ENCODE measurements at places on chromosomes 4 and X.

- H3K4me3 ChIP-seq: no peak overlapping the region
- no peak overlapping the region for H3K27ac ChIP-seq
- H3K27me3 ChIP-seq: peaks cover 8% of the 10 kb centered on the region
- no peak for DNase-seq
Measured at GRCh38 chr4:8528713-8529112, 51.5 kb upstream of the GPR78 start.

GRCh38 chr4:82043081-82043808 lies 330.5 kb downstream of the HNRNPD start:
- peaks cover 78% of the 10 kb centered on the region for H3K27me3 ChIP-seq
- peak overlapping the region; percentile 53 for H3K4me3 ChIP-seq
- DNase-seq: no peak
- H3K36me3 ChIP-seq: no peaks in the 10 kb centered on the region
- H3K4me1 ChIP-seq: peaks cover 28% of the 10 kb centered on the region
- H3K27ac ChIP-seq: no peak overlapping the region

DNA sequence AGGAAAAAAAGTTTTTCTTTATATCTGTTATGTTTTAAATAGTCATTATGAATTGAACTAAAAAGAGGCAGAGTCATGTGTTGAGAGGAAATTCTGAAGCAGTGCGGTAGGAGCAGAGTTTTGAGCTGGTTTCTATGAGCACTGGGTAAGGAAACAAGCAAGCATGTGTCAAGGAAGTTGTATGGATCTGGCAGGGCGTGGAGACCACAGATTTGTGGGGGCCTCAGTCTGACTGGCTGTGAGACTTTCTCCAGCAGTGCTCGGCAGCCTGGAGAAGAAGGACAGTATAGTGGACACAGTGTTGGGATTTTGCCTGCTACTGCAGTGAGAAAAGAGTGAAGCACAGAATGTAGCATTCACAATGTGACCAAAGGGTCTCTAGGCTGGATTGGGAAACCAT lies 399.1 kb downstream of the INPP4B start:
- no peak overlapping the region for H3K4me3 ChIP-seq
- H3K27ac ChIP-seq: peak overlapping the region; percentile 60
- DNase-seq: no peak
- peaks cover 32% of the 10 kb centered on the region for H3K4me1 ChIP-seq
- no peaks in the 10 kb centered on the region for H3K27me3 ChIP-seq

- no peak overlapping the region for H3K27ac ChIP-seq
- H3K4me3 ChIP-seq: no peak overlapping the region
- no peaks in the 10 kb centered on the region for H3K36me3 ChIP-seq
- no peak for DNase-seq
Measured at GRCh38 chr4:76208005-76208765, 5.4 kb downstream of the SCARB2 start.

DNA sequence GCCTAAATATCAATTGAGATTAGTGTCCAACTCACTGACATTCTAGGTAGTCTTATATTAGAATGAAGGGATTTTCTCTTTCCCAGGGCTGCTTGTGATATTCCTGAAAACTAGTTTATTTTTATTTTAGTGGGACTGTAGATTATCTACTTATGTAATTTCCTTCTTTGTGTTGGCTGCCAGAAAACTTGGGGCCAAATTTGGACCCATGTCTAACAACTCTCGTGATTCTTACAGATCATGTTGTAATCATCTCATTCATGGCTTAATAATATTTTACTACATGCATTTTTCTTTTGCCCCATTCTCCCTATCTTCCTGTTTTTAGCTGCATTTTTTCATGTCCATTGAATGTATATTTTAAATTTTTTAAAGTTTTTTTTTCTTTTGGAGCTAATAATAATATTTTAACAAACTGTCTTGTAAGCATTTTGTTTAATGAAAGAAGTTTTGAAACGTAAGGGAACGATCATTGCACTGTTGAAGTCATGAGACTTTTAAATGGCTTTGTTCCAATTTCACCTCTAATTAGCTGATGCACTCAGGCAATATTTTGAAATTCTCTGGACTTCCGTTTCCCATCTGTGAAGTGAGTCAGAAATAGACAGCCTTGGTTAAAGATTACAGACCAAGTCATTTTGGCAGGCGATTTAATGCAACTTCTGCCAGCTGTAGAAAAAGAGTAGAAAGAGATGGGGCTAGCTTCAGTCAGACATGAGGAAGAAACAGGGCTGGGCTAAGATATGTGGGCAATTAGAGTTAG lies 14.3 kb upstream of the TDO2 start:
- H3K27me3 ChIP-seq: peaks cover 30% of the 10 kb centered on the region
- H3K27ac ChIP-seq: no peak overlapping the region
- no peak overlapping the region for H3K4me3 ChIP-seq
- DNase-seq: no peak

DNA sequence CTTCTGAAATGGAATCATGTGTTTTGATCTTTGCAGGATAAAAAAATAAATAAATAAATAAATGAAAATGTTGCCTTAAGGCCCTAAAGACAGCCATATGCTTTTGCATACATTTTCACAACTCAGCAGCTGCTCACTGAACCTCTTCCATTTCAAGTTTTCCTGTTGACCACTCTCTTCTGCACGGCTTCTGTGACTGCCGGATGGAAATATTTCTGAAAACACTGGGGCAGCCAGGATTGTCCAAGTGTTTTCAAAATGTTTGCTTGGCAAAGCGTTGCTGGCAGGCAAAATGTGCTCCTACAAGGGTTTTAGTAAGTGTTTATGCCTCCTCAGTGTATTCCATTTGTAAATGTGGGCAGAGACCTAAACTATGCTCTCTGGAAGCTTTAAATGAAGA lies 208.1 kb upstream of the IL1RAPL1 start:
- H3K27ac ChIP-seq: no peak overlapping the region
- no peak for DNase-seq
- no peaks in the 10 kb centered on the region for H3K4me1 ChIP-seq
- H3K36me3 ChIP-seq: no peaks in the 10 kb centered on the region
- H3K4me3 ChIP-seq: no peak overlapping the region
- H3K27me3 ChIP-seq: peaks cover 7% of the 10 kb centered on the region

DNA sequence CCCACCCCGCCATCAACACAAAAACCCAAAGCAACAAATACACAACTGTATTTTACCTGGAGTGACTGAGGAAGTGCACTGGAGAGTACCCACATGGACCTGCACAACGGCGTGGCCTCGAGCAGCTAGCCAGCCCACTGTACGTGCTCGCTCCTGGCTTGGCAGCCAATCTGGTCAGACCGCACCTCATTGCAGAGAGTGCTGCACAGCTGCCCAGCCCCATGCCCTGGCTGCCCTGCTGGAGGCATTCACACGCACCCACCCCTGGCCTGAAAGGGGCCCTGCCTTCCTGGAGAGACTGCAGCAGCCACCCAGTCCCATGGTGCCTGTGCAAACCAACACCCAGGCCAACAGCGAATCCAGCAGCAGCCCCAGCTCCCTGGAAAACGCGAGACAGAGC lies 116.3 kb downstream of the GALNTL6 start:
- no peaks in the 10 kb centered on the region for H3K36me3 ChIP-seq
- H3K27me3 ChIP-seq: no peaks in the 10 kb centered on the region
- H3K27ac ChIP-seq: no peak overlapping the region
- H3K4me1 ChIP-seq: no peaks in the 10 kb centered on the region
- H3K4me3 ChIP-seq: no peak overlapping the region

GRCh38 chrX:132648895-132649294 lies 160.1 kb upstream of the MBNL3 start:
- no peaks in the 10 kb centered on the region for H3K4me1 ChIP-seq
- no peak overlapping the region for H3K4me3 ChIP-seq
- H3K27me3 ChIP-seq: peaks cover 50% of the 10 kb centered on the region
- H3K27ac ChIP-seq: no peak overlapping the region
- no peaks in the 10 kb centered on the region for H3K36me3 ChIP-seq

DNA sequence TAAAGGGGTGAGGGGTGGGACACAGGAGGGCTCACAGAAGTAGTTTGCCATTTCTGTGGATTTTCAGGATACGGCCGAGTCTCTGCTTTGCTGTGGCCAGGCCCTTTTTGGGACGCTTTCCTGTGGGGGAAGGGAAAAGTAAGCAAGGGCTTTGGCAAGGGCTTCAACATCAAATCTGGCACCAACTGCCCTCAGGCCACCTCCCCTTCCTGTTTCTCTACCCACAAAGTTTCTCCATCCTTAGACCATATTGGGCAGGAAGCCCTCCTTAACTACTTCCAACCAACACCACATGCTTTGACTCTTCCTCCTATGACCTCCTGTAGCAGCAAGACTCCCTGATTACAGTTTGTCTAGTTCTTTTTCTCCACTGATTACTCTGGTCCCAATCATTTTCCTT lies 105.1 kb downstream of the PHF8 start:
- peaks cover 24% of the 10 kb centered on the region for H3K27me3 ChIP-seq
- no peak overlapping the region for H3K4me3 ChIP-seq
- H3K4me1 ChIP-seq: peaks cover 9% of the 10 kb centered on the region
- peaks cover 59% of the 10 kb centered on the region for H3K36me3 ChIP-seq

DNA sequence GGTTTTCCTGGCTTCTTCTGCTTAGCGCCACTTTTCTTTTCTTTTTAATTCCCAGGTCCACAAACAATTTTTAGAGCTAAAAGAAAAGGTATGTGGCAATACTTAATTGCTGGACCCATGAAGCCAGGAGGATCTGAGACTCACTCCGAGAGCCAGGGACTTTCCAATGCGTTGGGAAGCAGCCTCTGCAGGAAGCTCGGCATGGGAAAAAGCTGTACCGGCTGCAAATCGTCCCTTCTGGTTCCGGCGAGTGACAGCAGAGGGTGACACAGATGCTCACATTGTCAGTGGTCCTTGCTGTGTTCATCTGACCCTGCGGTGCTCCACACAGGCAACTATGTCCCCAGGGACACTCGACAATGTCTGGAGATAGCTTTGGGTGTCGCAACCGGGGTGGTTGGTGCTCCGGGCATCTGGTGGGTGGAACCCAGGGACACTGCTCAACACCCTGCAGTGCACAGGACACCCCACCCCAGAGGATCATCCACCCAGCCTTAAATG lies 164.0 kb downstream of the PRKX start:
- H3K4me1 ChIP-seq: no peaks in the 10 kb centered on the region
- DNase-seq: no peak
- H3K36me3 ChIP-seq: no peaks in the 10 kb centered on the region

DNA sequence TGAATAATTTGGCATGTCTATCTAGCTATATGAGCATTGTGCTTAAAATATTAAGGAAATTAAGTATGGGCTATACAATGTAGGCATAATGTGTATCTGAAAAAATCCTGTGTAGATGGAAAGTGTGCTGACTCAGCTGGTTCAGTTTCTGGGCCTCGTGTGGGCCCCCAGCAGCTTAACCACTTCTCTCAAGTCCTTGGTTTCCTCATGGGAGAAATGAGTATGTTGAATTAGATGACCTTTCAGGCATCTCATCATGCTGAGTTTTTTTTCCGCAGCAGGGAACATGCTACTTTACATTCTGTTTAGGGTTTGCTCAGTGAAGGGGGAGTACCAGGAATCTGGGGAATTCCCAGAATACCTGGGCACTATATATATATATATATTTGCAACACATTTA lies 30.5 kb downstream of the RHOH start:
- H3K36me3 ChIP-seq: peaks cover 91% of the 10 kb centered on the region
- H3K27ac ChIP-seq: peak overlapping the region; percentile 99
- peak overlapping the region; percentile 61 for H3K4me3 ChIP-seq
- peaks cover 94% of the 10 kb centered on the region for H3K4me1 ChIP-seq
- no peaks in the 10 kb centered on the region for H3K27me3 ChIP-seq

GRCh38 chr4:40500781-40501180 lies 128.9 kb downstream of the RBM47 start:
- H3K27ac ChIP-seq: no peak overlapping the region
- H3K4me3 ChIP-seq: no peak overlapping the region
- no peaks in the 10 kb centered on the region for H3K27me3 ChIP-seq
- H3K36me3 ChIP-seq: no peaks in the 10 kb centered on the region

DNA sequence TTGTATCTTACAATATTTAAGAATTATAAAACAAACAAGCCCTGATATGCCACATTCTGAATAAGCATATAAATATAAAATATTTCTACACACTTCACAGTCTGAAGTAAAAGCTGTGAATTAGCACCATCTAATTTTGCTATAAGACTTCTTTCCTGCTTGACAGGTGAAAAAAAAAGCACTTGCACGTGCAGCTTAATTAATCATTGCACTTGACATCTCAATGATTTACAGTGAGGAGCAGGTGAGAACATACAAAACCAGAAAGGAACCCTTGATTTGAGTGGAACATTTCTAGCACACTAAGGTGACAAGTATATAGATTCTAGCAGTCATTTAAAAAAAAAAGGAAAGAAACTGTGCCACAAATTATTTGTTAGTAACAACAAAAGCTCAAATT lies 47.9 kb downstream of the CHIC2 start:
- no peak overlapping the region for H3K27ac ChIP-seq
- H3K27me3 ChIP-seq: no peaks in the 10 kb centered on the region
- DNase-seq: no peak
- H3K36me3 ChIP-seq: peaks cover 20% of the 10 kb centered on the region
- H3K4me1 ChIP-seq: peaks cover 20% of the 10 kb centered on the region
- H3K4me3 ChIP-seq: no peak overlapping the region

GRCh38 chr4:19831644-19832285 lies 419.9 kb upstream of the SLIT2 start:
- no peak overlapping the region for H3K27ac ChIP-seq
- no peak for DNase-seq
- H3K27me3 ChIP-seq: no peaks in the 10 kb centered on the region

GRCh38 chr4:152202415-152202814 lies 333.5 kb downstream of the FBXW7 start:
- no peaks in the 10 kb centered on the region for H3K27me3 ChIP-seq
- H3K4me1 ChIP-seq: peaks cover 2% of the 10 kb centered on the region
- no peak for DNase-seq
- H3K4me3 ChIP-seq: no peak overlapping the region

GRCh38 chr4:14308229-14308651 lies 680.7 kb upstream of the BOD1L1 start:
- no peak for DNase-seq
- H3K4me1 ChIP-seq: no peaks in the 10 kb centered on the region
- no peaks in the 10 kb centered on the region for H3K27me3 ChIP-seq
- no peak overlapping the region for H3K4me3 ChIP-seq
- no peak overlapping the region for H3K27ac ChIP-seq

- H3K4me1 ChIP-seq: no peaks in the 10 kb centered on the region
- no peaks in the 10 kb centered on the region for H3K36me3 ChIP-seq
- H3K4me3 ChIP-seq: no peak overlapping the region
- DNase-seq: no peak
- no peaks in the 10 kb centered on the region for H3K27me3 ChIP-seq
Measured at GRCh38 chr4:76342191-76342590, 35.7 kb downstream of the STBD1 start.

GRCh38 chrX:20500171-20500865 lies 233.6 kb upstream of the RPS6KA3 start:
- no peak overlapping the region for H3K27ac ChIP-seq
- H3K27me3 ChIP-seq: peaks cover 57% of the 10 kb centered on the region
- no peak for DNase-seq
- H3K36me3 ChIP-seq: no peaks in the 10 kb centered on the region

- H3K4me1 ChIP-seq: peaks cover 11% of the 10 kb centered on the region
- no peak for DNase-seq
- no peak overlapping the region for H3K4me3 ChIP-seq
Measured at GRCh38 chr4:75710246-75710645, 14.1 kb upstream of the USO1 start.

GRCh38 chr4:19905024-19905423 lies 346.7 kb upstream of the SLIT2 start:
- H3K4me3 ChIP-seq: no peak overlapping the region
- H3K27ac ChIP-seq: no peak overlapping the region
- no peak for DNase-seq
- no peaks in the 10 kb centered on the region for H3K36me3 ChIP-seq
- H3K27me3 ChIP-seq: no peaks in the 10 kb centered on the region
- H3K4me1 ChIP-seq: no peaks in the 10 kb centered on the region

Data from activated T-cell treated with anti-CD3 and anti-CD28 coated beads, Interleukin-2, amount 50 U/mL, for 24 hours (primary cell).